ENCODE measurements at places on chromosomes 4 and X.

DNA sequence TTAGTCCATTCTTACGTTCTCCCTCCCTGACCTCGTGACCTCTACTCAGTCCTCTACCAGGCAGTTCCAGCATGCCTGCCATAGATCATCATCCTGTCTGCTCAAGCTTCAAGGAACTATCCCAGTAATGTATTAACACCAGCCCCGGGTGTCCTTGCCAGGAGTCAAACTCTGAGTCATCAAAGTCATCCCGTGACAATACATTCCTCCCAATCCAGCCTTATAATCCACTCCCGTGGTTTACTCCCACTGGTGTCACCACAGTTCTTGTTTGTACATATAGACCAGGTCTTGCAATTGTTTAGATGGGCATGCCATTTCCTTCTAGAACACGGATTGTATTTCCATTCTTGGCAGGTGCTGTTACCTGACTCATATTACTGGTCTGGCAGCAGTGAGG is 68.7 kb upstream of the TAB3 start:
- ATAC-seq, result no peak

DNA sequence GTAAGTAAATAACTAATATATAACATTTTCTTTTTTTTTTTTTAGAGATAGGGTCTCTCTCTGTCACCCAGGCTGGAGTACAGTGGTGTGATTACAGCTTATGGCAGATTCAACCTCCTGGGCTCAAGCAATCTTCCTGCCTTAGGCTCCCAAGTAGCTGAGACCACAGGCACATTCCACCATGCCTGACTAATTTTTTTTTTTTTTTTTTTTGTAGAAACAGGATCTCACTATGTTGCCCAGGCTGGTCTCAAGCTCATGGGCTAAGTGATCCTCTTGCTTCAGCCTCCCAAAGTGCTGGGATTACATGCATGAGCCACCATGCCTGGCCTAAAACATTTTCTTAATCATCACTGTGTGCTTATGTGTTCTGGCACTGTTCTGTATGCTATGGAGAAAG is 32.8 kb downstream of the MGARP start:
- ATAC-seq, result no peak

DNA sequence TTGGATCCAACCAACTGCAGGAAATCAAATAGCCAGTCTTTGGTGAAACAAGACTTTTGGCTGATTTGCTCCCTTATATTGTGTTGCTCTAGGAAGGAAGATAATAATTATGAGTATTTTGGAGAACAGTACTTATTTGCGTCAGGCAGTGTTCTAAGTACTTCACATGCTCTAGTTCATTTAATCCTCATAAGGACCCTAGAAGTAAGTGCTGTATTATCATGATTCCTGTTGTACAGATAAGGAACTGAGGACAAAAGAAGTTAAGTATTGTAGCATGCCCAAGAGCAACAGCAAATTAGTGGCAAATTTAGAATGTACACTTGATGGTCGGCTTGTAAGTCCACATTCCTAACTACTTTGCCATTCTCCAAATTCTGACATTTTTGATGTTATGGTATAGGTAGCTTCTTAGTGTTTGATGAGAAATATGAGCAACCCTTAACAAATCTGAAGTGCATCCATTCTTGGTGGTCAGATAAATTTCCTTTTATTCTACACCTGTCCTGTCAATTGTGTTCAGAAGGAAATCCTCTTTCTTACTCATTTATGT is 72.0 kb downstream of the SPRY1 start:
- no peak for ATAC-seq

- ATAC-seq, result no peak
Observed at GRCh38 chr4:113483131-113483530, 278.4 kb downstream of the CAMK2D start.

DNA sequence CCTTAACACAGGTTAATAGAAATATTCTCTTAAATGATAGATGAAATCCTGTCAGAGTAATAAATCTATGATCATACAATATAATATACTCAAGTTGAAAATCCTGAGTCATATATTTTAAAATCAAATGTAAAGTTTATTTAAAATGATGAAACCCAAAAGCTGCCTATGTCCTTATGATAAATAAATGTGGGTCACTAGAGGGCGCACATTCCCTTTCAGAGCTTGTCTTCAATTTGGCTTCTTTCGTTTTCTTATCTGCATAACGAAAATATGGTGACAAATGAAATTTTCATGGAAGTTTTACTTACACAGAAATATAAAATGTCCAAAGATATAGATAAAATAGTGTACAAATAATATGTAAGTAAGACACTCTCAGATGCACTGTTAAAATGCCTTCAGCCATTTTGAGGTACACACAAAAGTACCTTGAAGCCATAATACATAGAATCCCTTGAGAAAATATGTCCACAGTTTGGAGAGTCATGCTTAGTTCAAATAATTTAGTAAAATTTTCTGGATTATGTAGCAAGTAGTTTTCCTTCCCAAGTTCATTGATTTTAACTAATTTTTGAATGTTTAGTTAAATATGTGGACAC is 680.4 kb downstream of the DMD start:
- ATAC-seq, result no peak

DNA sequence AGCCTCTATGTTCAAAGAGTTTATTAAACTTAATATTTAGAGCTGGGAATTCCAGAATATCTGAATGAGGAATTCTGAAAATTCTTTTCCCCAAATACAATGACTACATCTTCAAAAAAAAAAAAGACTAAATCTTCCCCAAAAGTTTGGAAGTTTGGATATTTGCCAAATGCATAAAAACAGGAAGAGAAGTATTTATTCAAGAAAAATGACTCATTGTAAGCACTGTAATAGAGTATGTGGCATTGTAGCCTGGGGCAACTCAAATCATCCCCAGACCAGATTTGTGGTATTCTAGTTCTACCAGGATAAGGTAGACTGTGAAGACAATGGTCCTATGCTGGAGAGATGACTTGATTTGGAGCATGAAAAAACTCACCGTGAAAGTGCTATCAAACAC is 78.5 kb upstream of the PDHA2 start:
- ATAC-seq, result no peak

- ATAC-seq, result no peak
Observed at GRCh38 chr4:168791376-168791775, 218.7 kb downstream of the CBR4 start.

DNA sequence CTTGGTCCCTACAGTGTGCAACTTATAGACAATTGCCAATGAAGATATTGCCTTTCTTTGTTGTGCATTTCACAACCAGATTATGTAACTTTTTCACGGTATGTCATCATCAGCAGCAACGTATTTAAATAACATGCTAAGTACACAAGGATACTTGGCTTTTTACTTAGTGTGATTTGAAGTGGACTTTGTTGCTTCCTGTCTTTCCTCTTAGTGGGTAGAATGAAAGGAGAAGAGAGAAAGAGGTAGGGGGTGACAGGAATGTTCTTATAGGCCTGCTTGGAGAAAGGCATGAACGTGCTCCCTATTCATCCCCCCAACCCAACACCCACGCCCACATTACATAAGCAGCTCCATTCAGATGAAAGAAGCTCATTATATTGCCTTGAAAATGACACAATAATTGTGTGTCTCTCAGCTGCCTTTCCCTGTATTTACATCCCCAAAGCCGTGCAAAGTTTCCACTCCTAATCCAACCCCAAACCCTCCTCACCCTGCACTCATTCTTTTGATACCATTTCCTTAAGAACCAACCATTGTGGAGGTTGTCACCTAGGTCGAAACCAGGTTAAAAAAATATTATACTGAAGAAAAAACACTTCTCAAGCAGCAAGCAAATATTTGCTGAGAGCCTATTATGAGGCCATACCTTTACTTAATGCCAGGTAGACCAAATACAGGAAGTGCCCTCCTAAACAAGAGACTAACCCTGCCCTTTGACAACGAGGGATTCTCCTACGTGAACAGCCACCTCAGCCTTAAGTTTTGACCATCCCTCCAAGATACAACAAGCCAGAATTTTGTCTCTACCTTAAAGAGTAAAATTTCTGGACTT is 25.2 kb upstream of the GK start:
- ATAC-seq, result no peak

GRCh38 chr4:143082701-143083100 is 102.0 kb upstream of the USP38 start:
- ATAC-seq, result no peak

DNA sequence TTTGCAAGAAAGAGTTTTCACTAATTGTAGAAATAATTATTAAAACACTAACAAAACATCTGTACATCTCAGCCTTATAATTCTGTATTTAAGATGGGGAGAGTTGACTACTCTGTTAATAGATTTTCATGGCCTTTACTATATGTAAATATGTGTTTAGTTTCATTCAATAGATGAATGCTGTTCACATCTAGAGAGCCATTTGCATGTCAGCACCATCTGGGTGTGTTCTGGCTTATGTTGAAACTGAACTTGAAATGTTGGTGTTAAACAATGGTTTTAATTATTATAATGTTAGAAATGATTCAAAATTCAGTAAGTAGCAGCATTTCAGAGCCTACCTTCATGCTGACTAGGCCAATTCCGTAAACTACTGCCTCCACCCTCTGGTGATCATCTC is 102.5 kb upstream of the ADAD1 start:
- no peak for ATAC-seq

GRCh38 chr4:24862073-24862751 is 50.6 kb downstream of the CCDC149 start:
- no peak for ATAC-seq

GRCh38 chr4:54067166-54067565 is 2.8 kb upstream of the CHIC2 start:
- ATAC-seq, result no peak

DNA sequence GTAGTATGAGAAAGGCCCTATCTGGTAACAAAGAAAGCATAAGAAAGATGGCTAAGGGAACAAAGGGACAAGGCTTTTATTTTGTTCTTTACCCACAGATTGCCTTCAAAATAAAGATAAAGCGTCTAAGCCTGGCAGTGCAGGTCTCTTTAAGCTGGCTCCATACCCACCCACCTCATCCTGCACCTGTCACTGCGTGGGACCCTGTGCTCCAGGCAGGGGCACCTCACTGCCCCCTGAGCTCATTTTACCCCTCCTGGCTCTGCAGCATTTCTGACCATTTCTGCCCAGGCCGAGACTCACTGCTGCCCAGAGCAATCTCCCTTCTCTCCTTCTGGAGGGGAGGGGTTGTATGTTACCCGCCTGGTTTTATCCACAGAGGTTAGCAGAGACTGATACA is 1.7 kb upstream of the CYP4V2 start:
- no peak for ATAC-seq

Data from activated CD4-positive, CD25-positive, alpha-beta regulatory T cell treated with anti-CD3 and anti-CD28 coated beads, Interleukin-2, amount 50 U/mL, for 24 hours (primary cell).